ENCODE measurements at places on chromosomes 6 and 20.
A peak's percentile ranks its signal among the peaks of the same experiment; 100 is the strongest.

GRCh38 chr6:31575335-31575901 is at the start of gene TNF:
TSS of gene TNF (plus strand) at chr6:31575565. CDS start at chr6:31575742, 177 bp downstream.
- DNase-seq, result peak; percentile 57

GRCh38 chr6:121664158-121664557 is 228.7 kb downstream of the GJA1 start:
- no peak for DNase-seq

DNA sequence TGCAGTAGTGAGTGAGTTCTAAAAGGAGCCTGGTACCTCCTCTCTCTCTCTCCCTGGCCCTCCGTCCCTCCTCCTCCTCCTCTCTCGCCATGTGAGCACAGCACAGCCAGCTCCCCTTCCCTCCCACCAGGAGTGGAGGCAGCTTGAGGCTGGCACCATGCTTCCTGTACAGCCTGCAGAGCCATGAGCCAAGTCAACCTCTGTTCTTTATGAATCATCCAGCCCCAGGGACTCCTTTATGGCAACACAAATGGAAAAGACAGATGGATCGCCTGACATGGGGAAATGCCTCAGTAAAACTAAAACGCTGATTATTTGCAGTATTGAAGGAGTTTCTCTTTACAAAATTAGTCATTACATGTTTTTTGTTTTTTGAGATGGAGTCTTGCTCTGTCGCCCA is 233.7 kb upstream of the ARID1B start:
- peak; percentile 10 for DNase-seq

DNA sequence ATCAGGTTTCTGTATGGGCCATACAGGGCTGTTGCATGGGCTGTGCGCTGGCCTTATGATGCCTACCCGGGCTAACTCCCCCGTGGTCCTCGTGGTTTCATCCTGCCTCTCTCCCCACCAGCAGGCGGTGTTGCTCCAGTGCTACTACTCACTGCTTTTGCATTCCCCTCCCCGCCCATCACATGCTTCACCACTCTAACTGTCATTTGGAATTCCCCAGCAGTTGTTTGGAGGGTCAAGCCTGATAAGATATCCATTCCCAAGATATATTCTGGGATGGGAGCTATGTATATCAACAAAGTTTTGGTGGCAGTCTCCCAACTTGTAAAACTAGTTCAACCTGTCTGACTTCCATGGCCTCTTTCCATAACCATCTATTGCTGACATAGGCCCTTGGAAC is 233.2 kb upstream of the SOX4 start:
- DNase-seq, result no peak

DNA sequence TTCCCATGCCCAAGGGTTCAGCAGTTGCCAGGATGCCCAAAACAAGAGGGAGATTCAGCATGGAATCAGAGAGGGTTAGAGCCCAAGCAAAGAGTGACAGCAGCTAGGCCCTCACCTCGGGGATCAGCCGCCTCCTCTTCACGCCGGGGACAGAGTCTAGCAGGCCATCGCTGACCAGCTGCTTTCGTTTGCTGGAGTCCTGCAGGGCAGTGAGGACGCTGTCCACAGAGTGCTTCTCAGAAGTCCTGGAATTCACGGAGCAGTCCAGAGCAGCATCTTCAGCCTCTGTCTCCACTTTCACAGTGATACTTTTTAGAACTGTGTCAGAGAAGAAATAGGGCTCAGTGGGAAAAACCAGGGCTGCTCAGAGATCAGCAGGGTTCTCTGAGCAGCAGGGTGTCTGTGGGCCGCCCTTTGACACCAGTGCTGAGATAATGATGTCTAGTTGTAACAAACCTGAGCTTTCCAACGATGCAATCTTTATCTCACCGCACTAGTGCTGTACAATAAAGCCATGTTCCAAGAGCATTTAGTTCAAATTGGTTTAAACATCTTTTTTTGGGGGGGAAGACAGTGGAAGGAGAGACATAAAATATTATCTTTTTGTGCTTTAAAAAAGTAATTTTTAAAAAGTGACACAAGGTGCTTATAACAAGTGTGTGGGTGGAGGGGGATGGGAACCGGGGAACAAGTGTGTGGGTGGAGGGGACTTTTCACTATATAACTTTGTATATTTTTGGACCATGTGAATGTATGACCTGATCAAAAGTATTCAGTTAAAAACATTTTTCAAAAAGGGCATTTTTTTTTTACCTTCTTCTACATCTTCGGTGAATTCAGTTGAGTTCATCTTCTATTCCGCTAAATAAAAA is 16.6 kb downstream of the BEND3 start:
- no peak for DNase-seq

DNA sequence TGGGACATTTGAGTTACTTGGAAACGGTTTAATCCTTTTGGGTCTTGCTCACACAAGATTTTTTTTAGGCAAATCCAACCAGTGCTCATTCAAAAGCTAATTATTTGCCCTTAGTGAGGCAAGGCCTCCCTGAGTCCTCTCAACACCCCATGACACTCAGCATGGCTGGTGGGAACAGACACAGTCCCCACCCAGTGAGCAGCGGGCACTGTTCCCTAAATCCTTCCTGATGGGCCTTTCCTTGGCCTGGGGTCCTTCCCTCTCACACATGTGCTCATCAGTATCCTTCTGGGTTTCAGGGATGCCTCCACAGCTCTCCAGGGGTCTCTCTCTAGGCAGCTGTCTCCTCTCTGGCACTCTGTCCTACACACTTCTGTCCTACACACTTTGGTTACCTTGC is 28.0 kb downstream of the PLAGL2 start:
- no peak for DNase-seq

- DNase-seq, result no peak
Observed at GRCh38 chr20:44087857-44088120, 99.2 kb downstream of the JPH2 start.

DNA sequence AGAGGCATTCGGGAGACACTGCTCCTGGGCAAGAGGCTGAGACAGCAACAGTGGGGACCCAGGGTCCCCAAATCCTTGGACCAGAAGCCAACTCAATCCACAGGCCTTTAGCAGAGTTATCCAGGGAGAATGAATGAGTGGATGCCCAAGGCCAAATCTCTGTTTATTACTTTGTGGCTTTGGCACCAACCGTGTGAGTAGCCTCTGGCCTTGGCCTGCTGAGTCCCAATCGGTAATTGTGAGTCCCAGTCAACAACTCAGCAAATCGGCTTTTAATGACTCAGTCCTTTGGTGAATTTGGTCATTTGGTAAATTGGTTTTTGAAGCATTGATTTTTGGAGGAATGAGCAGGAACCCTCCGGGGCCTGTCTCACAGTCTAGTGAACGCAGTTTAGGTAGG is 29.1 kb upstream of the ECI2 start:
- DNase-seq, result no peak

- no peak for DNase-seq
Observed at GRCh38 chr6:163992701-163993100, 578.2 kb downstream of the QKI start.

DNA sequence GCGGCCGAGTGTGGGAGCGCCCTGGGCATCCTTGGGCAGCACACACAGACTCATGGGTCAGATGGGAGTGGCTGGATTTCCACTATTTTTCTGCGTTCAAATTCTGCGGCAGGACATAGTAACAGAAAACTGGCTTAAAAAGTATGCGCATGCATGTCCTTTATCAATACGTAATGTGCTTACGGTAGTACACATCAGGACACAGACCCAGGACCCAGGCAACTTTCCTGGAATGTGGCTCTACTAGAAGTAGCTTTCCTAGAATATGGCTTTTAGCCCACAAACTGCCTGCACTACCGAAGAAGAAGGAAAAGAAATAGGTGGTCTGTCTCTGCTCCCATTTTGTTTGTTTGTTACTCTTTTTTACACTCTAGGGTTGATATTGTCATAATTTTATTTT is 43.4 kb upstream of the SHLD1 start:
- DNase-seq, result no peak

GRCh38 chr6:135540207-135540840 is 42.8 kb upstream of the AHI1 start:
- DNase-seq, result peak; percentile 10

DNA sequence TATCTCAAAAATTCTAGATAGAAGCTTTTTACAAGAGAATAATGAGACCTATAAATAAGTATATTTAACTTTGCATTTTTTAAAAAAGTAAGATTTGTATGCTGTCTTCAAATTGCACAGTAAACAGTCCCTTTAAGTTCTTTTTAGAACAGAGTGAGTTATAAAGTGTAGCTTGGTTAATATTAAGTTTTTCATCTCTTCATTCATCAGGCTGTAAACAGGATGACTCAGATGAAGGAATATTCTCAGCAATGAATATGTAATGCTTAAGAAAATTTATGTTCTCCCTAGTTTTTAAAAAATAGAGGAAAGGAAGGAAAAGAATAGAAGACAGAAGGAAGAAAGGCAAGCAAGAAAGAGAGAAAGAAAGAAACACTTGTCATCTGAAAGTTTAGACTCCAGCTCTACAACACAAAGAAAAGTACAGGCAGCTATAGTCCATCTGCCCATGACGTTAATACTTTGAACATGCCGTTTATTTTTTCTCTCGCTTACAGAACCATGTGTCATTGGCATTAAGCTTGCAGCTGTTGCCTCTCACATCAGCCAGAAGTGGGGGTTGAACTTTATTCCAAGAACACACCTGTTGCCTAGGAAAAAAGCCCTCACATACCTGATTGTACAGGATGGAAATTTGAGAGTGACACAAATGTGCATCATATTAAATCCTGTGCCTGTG is 36.1 kb downstream of the CAP2 start:
- peak; percentile 62 for DNase-seq

- peak; percentile 54 for DNase-seq
Observed at GRCh38 chr6:117078624-117079023, 186.7 kb upstream of the VGLL2 start.

DNA sequence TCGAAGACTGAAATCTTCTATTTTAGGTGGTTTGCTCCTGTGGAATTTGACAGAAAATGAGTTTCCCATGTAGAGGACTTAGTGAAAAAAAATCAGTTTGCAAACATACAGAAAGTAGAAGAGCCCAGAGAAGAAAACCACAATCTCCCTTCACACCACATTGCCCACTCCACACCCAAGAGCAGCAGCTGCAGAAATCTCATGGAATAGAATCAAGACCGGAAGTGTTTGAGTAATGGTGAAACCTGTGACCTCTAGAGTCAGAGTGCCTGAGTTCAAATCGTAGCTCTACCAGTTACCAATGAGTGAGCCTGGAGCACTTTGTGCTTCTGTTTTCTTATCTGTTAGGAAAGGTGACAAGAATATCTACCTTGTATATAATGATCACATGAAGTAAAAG is 4.6 kb downstream of the SIRPG start:
- DNase-seq, result no peak

- peak; percentile 80 for DNase-seq
Observed at GRCh38 chr6:14243597-14243996, 126.0 kb downstream of the CD83 start.

- DNase-seq, result no peak
Observed at GRCh38 chr6:45109551-45109950, 218.6 kb upstream of the RUNX2 start.

DNA sequence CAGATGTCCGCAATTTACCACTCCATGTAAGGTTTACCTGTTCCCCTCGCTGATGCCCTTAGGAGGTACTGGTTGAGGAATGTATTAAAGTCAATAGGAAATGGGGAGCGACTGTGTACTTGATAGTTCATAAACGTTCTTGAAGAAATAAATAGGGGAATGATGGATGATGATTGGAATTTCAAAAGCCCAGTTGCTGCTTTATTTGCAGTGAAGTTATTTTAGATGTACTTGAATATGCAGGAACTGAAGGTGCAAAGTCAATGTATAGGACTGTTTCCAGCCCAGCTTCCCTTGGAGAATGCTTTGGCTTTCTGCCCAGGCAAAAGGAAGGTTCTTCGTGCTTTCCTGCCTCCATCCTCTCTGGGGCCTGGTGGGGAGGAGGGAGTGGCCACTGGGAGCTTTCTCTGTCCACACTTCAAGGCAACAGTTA is 19.8 kb downstream of the ADGRF5 start:
- DNase-seq, result peak; percentile 43

- peak; percentile 60 for DNase-seq
Observed at GRCh38 chr6:163943607-163944385, 529.3 kb downstream of the QKI start.

- peak; percentile 76 for DNase-seq
Observed at GRCh38 chr6:16752206-16752866, 8.9 kb downstream of the ATXN1 start.

- no peak for DNase-seq
Observed at GRCh38 chr6:106519460-106520394, 109.6 kb downstream of the RTN4IP1 start.

DNA sequence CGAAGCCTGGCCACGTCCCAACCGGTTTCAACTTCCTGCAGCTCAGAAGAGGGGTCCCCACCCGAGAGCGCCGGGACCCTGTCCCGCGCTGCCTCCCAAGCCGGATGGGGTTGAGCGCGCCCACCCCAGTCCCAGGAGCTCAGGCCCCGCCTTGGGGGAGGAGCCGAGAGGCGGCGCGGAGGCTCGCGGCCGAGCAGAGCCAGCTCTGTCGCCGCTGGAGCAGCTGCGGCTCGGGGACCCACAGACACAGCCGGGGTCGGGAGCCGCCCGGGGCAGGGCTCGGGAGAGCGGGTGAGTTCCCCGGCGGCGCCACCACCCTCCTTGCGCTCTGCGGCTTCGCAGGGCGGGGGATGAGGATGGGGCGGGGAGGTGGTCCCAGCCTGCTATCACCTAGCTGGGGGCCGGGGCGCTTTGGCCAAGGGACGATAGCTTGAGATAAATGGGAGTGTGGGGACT is at the start of gene PPP1R16B:
TSS of gene PPP1R16B (plus strand) at position 196 of the 456 bp plus-strand sequence. CDS start 30,229 bp downstream, outside the sequence.
- peak; percentile 54 for DNase-seq

DNA sequence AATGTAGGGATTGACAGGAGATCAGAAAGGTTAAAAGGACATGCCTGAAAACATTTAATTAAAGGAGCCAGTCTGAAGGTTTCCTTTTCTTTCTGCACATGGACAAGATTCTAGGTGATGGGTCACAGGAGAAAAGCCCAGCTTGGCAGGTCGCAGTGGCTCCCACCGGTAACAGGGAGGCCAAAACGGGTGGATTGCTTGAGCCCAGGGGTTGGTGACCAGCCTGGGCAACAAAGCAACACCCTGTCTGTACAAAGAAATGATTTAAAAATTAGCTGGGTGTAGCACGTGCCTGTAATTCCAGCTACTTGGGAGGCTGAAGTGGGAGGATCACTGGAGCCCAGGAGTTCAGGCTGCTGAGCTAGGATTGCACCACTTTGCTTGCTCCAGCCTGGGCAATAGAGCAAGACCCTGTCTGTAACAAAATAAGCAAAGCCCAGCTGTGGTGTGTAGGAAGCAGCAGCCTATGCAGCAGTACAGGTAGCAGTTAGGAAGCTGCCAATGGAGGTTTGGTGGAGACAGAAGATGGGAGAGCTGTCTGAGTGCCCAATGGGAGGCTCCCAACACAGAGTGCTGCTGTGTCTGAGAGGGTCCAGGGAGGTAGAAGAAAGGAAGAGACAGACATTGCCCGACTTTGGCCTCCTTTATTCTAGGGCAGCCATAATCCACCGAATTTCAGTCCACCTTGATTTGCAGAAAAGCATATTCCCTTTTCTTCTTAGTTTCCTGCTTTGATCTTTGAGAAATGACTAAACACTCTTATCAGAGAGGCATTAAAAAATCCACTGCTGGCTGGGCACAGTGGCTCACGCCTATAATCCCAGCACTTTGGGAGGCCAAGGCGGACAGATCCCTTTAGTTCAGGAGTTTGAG is 7.1 kb upstream of the AP5S1 start:
- no peak for DNase-seq

DNA sequence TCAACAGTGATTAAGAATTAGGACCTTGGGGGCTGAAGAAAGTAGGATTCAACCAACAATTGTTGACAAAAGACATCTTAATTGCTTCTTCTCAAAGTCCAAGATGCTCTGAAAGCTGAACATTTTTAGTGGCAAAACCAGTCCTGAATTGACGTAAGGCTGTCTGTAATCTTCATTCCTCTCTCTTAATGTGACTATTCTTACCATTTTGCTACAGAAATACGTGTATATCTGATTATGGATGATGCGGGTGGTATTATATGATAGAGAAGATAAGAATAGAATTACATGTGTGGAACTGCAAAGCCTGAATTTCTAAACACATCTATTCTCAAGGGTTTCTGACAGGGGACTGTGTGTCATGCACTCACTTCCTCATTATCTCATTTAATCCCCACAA is 130.3 kb upstream of the SASH1 start:
- no peak for DNase-seq
